ENCODE measurements at places on chromosomes 4 and X.

DNA sequence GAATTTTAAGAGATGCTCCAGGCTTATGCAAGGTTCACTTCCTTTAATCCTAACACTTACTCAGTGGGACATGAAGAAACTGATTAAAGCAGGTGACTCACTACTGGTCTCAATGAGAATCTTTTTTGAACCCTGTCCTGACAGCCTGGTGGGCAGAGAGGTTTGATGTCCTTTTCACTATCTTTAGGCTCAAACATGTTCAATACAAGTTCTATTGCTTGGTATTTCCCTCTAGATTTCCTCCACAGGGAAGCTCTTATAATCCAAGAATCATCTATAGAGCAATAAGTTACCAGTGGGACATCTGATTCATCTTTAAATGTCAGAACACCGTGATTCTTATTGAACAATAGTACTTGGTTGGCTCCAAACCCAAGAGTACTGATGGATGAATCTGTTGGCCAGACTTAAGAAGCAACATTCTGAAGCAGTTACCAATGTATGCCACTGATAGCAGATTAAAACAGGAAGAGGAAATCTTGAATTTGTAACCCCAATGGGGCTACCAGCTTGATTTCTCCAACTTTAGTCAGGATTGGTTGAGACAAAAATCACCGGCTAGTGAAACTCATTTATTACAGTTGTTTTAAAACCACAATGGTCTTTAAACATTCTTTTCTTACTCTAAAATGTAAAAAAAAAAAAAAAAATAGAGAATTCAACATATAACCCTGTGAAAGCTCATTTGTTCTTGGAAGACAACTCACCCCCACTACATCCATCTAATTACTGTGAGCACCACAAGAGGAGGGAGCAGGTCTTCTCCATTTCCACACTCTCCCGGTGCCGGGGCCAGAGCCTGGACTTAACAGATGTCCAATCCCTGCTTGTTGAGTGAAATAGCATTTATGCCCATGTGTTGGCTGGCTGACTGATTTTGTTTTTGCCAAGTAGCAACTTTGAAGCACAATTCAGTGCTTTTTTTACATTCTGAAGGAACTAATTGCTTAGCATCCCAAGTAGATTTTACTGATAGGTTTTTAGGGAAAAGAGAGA is 43.3 kb downstream of the FGFBP1 start:
- DNase-seq = no peak

GRCh38 chr4:99735822-99736221 is 78.2 kb upstream of the C4orf54 start:
- DNase-seq = no peak

GRCh38 chr4:99843413-99843812 is 26.8 kb downstream of the DAPP1 start:
- DNase-seq = no peak

- DNase-seq = no peak
These were observed 674 bp upstream of the IL15 start for GRCh38 chr4:141635736-141636081.

- no peak for DNase-seq
These were observed 394.3 kb downstream of the MAPK10 start for GRCh38 chr4:85965529-85965928.

DNA sequence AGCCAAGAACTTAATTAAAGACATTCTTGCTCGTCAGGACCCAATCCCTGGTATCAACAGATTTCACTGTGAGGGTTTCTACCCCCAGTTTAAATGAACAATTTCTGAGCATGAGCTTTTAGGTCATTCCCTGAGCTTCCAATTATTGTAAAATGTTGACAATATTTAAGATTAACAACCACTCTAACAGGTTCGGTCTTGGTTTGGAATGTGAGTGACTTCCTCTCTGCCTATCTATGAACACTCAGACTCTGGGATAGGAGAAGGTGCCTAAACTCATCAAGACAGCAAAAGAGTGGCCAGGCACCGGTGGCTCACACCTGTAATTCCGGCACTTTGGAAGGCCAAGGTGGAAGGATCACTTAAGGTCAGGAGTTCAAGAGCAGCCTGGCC is 82.9 kb upstream of the TMEM150C start:
- no peak for DNase-seq

DNA sequence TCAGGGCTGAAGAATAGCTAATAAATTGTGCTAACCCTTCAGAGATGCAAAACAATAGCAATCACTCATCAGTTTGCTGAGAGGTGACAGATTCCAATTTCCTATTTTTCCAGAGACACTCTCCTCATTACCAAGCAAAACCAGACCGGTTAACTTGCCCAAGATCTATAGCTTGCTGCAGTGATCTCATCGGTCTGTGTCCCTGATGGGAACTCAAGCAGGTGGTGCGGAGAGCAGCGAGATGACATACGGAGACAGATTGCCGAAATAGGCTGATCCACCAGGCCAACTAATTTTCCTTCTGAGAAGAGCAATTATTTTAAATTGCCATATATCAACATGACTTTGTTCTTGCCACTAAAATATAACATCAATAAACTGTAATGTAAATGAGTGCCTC is 10.5 kb upstream of the DCHS2 start:
- DNase-seq = no peak

GRCh38 chrX:1242891-1243402 is 25.7 kb upstream of the CSF2RA start:
- DNase-seq = no peak

GRCh38 chrX:153803211-153804099 is 9.0 kb downstream of the SSR4 start:
- DNase-seq = no peak

- no peak for DNase-seq
These were observed 23.7 kb upstream of the HMX1 start for GRCh38 chr4:8895295-8895694.

DNA sequence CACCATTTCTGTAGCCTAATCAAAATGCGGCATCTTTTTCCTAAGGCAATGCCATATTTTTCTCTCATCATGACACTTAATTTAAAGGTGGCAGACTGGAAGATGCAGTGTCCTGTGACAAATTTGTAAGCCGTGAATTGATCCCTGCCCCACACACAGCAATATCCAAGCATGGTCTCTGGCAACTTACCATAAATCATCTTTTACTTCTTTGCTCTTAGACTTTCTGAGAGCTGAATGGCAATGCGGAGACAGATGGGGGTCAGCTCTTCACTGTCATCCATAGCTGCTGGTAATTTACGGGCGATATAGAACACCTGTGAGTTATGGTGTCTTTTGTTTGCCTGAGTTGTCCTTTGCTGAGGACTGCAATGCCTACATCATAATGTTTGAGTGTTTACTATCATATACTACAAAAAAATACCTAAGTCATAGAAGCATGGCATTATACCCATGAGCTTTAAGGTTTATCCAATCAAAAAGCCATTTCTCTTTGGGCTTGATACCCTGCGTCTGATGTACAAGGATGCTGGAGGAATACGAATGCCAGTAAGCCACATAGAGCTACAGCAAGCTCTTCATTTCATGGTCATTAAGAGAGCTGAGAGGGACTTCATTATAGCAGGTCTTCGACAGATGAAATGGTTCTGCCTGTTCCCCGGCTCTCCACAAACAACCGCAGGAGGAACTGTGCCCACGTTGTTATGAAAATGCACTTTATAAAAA is 148.1 kb downstream of the TRIML1 start:
- no peak for DNase-seq

Measured in CMK (cell line).